ENCODE measurements at places on chromosomes 3 and 15.

GRCh38 chr15:77375133-77375532 lies 44.8 kb downstream of the PEAK1 start:
- no peak for DNase-seq

GRCh38 chr15:85445361-85445760 lies 65.0 kb downstream of the AKAP13 start:
- no peak for DNase-seq

DNA sequence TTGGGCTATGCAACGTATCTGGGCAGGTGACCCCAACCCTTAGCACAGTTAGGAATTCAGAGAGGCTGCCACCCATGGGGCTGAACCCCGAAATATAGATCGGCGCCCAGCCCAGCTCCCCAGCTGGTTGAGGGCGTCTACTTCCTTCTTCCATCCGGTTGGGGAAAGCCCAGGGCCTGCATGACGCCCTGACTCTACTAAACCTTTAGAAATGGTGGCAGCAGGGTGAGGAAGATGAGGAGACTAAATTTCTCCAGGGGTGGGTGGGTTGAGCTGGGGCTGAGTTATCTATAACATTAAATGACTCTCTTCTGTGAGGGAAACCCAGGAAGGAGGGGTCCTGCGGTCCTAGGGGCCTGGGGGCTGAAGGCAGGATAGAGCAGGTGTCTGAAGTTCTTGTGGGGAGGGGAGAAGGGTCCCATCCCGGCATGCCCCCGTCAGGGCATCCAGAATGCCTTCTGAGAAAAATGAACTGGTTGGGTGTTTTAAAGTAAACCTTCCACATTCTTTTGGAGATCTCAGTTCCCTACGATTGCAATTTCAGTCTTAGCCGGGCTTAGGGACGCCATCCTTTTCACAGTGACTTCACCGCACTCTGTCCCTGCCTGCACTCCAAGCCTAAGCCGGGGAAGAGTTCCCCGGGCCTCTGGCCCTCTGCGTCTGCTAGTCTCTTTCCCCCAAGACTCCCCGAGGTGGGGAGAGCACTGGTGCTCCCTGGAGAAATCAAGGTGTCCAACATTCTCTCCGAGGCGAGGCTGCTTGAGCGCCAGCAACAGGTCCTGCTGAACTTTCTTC lies 28.5 kb downstream of the NR2F2 start:
- no peak for DNase-seq

GRCh38 chr3:122793568-122794416 lies at the start of gene HSPBAP1:
HSPBAP1 (minus strand) TSS chr3:122793831; CDS start chr3:122793680, 151 bp downstream.
- peak; percentile 83 for DNase-seq

DNA sequence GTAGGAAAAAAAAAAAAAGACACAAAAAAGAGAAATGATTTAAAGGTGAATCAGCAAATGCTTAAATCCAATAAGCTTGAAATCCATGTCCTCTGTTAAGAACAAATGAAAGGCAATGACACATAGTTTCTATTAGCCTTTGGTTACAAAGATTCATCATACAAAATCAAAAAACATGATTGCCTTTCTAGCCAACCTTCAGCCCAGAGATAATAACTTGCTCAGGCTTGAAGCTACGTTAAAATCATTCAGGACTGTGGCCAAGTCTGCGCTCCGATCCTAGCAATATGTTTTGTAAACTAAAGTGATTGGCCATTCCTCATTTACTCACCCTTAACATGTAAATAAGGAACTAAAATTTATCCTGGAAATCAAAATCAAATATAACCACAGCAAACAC lies 556.7 kb downstream of the FGF12 start:
- no peak for DNase-seq

DNA sequence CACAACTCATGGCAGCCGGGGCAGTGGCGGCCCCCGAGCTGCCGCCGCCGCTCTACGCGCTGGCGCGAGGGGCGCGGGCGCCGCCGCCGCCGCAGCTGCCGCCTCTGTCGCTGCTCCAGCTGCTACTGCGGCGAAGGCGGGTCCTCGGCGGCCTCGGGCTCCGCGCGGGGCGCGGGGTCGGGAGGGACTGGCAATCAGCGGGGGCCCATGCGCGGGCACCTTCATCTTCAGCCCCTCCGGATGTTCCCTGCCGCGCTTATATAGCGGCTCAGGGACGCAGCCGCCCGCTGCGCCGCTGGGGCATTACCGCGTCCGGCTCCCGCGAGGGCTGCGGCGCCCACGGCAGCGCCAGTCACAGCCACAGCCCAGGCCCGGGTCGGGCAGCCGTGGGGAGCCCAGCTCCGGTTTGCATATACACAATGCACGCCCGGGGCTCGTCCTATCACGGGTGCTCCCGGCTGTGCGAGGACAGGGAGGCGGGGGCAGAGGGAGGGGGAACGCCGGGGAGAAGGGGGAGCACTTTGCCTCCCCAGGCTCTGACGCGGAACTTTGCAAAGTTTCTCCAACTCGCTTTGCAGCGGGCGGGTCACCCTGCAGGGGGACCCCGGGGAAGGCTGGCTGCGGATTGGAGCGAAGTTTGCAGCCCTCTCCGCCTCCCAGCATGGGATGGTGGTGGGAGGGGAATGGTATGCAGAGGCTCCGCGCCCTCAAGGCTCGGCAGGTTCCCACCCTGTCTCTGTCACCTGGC lies at the start of gene VGLL3:
Gene VGLL3, minus strand, starts transcription at position 416 of the 748 bp plus-strand sequence. Its CDS starts 406 bp downstream, at position 10.
- no peak for DNase-seq

DNA sequence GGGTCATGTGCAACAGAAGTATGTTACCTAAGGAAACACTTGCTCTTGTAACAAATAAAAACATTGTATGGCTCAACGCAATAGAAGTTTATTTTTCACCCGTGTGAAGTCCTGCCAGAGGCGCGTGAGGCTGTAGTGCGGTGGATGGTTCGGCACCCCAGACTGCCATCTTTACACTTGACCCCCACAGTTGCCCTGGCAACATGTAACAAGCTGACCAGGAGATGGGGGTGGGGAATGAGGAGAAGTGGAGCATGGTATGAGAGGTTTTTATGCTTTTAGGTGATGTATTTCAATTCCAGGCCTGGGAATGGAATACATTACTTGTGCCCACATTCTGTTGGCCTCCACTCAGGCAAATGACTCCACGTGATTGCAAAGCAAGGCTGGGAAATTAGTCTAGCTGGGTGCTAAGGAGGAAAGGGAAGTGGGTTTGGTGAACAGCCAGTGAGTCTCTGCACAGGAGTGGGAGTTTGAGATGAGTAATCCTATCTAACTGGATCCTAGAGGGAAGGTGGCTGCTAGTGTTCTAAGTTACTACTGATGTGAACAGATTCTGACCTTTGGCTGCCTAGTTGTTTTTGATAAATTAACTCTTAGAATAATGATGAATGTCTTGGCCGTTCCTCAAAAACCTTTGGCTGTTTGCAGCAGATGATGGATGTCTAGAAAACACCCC lies 33.8 kb upstream of the GREM1 start:
- no peak for DNase-seq

Measured in GM18507 (cell line).